ENCODE measurements at places on chromosomes 6 and 20.

DNA sequence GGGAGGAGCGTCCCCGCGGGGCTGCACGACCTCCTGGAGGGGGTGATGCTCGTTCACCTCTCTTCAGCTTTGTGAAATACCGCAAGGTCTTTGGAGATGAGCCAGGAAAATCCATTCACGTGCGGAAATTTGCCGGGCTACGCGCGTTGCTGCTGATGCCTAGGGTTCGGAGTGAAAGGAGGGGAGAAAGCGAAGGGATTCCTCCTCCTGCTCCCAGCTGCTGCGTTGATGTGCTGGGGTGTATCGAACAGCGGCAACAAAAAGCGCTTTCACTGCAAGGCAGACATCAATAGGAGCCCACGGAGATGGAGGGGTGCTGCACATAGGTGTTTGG is 391 bp upstream of the B3GAT2 start:
- no peak for DNase-seq

- DNase-seq, result no peak
These were observed 659.2 kb downstream of the PRKN start for GRCh38 chr6:162068340-162068739.

DNA sequence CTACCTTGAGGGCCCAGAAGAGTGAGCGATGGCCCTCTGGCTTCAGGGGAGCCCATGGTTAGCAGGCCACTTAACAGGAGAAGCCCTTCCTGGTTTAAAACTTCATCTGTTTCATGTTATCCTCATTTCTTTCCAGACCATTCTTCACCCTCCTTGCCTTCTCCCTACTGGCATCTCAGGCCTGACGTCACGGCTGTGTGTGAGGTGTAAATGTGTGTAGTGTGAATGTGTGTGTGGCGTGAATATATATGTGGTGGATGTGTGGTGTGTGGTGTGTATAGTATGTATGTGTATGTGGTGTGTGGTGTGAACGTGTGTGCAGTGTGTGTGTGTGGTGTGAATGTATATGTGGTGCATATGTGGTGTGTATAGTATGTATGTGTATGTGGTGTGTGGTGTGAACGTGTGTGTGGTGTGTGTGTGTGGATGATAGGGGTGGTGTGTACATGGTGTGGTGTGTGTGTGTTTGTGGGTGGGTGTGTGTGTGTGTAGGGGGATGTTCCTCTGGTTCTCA is 88.5 kb downstream of the SOD2 start:
- DNase-seq, result no peak

- no peak for DNase-seq
These were observed 436.8 kb upstream of the IRAK1BP1 start for GRCh38 chr6:78430521-78430920.

DNA sequence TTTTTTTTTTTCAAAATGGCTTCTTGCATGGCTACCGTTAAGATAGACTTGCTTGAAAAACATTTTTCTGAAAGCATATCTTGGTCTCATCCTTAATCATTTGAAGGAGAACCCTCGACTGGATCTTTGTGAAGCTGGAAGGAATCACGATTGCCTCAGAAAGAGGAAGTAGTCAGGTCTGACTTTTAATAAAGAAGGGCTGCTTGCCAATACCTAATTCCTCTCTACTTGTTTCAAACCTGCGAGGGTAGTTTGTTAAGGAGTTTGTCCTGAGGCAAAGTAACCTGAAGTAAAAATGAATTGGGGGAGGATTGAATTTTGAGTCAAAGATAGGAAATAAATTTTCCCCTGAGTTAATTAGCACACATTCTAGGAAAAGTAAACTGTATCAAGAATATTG is 288.1 kb upstream of the MAP3K7 start:
- no peak for DNase-seq

GRCh38 chr6:65410309-65410708 is 296.7 kb downstream of the EYS start:
- DNase-seq, result no peak

- DNase-seq, result peak; percentile 12
These were observed 2.0 kb downstream of the NEDD9 start for GRCh38 chr6:11230158-11231107.

DNA sequence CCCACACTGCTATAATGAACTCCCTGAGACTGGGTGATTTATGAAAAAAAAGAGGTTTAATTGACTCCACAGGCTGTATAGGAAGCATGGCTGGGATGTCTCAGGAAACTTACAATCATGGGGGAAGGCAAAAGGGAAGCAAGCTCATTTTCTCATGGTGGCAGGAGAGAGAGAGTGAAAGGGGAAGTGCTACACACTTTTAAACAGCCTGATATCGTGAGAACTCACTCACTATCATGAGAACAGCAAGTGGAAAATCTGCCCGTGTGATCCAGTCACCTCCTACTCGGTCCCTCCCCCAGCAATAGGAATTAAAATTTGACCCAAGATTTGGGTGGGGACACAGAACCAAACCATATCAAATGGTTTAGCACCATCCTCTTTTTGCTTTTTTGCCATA is 116.6 kb upstream of the CEP162 start:
- no peak for DNase-seq

GRCh38 chr20:62427172-62428001 is at the start of gene RBBP8NL:
Gene RBBP8NL (minus strand): TSS chr20:62427539. CDS start chr20:62419647, 7,892 bp downstream.
- no peak for DNase-seq

DNA sequence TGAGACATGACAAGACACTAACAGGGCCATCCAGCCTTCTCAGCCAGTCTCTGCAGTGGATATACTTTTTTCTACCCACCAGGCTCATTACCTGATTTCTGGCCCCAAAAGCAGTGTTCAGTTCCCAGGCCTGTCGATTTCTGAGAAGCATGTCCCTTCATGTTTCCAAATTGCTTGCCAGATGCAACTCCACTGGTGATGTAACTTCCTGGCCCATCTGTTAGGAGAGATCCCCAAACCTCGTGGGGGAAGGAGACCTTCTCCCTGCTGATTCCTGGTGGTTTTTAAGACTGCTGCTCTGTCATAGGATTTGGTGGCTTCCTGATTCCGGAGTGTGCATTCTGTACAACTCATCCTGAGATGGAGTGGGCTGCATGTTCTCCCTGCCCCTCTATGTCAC is 31.6 kb upstream of the MRPS10 start:
- peak; percentile 53 for DNase-seq

DNA sequence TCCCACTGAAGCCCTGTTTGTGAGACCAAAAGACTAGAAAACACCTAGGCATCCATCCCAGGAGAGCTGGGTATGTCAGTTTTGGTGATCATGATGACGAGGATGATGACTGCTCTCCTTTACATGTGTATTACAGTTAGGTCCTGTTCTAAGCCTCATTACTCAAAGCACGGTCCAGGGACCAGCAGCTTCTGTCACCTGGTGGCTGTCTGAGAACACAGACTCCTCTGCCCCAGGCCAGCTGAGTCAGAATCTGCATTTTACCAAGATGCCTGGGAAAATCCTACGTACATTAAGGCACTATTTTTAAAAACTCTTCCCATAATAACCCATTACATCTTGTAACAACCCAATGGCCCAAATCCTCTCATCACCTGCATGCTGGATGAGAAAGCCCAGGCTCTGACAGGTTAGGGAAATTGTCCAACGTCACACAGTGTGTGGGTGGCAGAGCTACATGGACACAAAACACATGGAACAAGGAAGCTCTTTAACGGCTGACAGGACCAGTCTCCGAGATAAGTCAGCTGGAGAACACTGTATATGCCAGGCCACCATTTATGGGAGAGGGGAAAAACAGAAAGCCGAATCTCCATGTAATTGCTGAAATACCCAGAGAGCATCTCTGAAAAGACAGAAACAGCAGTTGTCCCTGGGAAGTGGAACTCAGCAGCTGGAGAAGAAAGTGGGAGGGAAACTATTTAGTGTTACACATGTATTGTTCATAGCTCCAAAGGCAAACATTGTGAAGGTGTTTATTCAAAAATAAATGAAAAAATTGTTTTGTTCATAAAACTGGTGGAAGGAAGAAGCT is 65.4 kb downstream of the BMP7 start:
- no peak for DNase-seq

DNA sequence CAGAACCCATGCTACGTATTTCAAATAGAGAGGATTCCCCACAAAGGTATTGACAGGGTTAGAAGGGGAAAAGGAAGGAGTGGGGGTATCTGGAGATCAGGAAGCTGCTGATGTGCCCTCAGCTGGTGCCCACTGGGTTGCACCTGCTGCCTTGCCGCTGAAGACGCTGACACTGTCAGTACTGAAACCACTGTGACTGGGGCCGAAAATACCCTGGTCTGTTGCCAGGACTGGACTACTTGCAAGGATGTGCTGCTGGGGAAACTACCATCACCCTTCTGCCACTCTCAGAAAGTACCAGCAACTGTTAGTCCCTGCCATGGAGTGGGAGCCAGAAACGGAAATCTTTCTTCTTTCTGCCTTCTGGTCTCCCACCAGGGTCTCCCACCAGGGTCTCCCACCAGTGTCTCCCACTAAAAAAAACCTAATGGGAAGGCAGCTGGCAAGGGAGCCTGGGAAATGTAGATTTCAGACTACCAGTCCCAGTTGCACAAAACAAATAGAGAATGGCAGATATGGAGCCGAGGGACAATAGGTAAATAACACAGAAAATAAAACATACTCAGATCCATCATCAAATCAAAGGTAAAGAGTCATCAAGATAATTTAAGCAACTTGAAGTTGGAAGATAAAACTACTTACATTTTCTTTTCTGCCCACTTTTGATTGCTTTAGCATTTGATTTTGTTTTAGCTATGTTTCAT is 204.8 kb downstream of the TPBG start:
- DNase-seq, result no peak

DNA sequence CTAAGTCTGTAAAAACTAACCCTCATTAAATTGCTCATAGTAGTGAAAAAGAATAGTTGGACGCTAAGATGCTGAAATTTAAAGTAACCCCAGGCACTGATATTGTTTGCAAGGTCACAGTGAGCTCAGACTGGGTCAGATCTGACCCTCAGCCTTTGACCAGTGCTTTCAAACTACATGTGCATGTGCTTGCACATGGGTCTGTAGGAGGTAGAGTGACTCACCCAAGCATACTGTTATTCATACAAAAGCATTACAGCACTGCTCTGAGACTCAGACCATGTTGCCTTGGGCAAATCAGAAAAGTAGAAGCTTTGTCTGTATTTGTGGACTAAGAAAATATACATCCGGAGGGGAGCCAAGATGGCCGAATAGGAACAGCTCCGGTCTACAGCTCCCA is 326.4 kb upstream of the MARCKS start:
- no peak for DNase-seq

DNA sequence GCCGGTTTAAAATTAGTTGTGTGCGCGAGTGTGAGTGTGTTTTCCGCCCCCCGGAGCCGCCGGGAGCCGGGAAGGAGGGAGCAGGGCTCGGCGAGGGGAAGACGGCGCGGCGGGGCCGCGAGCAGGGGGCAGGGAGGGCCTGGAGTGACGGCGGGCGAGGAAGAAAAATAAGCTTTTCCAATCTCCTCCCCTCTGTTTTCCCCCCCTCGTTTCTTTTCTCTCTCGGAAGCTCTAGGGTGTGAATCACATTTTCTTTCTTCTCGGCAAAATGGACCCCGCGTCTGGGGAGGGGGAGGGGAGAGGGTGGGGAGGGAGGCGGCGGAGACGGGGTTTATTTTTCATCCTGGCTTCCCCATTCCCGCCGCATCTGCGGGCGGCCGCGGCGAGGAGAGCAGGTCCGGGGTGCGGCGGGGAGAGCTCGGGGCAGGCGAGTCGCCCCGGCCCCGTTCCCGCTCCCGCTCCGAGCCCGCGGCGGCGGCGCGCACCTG is 881 bp downstream of the BICRAL start:
- peak; percentile 70 for DNase-seq

DNA sequence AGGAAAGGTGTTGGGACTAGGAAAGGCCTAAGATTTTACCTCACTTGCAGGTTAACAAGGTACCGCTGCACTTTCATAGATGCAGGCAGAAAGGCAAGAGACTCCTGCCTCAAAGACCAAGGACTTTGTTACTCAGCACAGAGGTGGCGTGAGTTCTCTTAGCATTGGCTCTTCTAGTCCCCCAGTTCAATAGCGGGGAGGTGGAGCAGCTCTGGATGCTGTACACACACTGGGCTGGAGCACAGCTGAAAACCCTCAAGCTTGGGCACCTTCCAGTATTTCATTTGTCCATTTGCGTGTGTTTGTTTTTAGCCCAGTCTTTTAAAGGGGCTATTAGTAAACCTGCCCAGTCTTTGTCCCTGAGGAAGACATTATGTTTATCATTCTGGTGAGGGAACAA is 345.2 kb downstream of the FARS2 start:
- DNase-seq, result no peak

DNA sequence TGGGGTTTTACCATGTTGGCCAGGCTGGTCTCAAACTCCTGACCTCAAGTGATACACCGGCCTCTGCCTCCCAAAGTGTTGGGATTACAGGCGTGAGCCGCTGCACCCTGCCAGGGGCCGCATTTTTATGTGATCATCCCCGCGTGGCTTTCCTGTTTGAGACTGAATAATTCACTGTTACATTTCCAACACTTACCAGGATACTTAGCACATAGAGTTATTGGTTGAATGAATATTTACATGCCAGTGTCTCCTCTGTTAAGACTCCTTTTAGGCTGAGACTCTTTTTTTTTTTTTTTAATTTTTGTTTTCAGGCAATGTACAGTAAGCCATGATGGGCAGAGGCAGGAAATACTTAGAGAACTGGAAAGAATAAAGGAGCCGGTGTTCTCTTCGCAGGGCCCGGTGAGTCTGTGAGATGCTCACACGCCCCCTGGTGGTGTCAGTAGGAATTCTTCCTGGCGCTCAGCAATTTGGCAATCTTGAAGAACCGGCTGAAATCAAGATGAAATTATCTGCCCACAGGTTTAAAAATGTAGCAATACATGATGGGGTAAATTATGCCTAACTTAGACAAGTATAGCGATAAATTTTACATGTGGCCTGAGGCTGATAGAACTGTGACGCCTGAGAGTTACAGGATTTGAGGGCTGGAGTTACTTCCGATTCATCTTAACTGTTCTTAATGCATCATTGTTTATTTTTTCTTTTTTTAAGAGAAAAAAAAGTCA is 7.6 kb upstream of the RNF114 start:
- peak; percentile 86 for DNase-seq

DNA sequence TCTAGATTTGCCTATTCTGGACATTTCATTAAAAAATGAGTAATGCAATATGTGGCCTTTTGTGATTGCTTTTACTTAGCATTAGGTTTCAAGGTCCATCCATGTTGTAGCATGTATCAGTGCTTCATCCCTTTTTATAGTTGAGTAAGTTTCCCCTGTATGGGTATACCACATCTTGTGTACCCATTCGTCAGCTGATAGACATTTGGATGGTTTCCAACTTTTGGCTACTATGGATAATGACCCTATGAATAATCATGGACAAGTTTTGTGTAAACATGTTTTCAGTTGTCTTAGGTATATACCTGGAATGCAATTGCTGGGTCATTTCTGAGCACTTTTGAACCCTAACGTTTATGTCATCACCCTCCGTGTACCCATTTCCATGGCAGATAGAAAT is 15.4 kb downstream of the METTL24 start:
- DNase-seq, result no peak

- DNase-seq, result no peak
These were observed 144.3 kb upstream of the PRDM1 start for GRCh38 chr6:105941621-105942412.

GRCh38 chr6:152380351-152380767 is 256.8 kb downstream of the SYNE1 start:
- DNase-seq, result no peak
